Activated CD4-positive, alpha-beta T cell treated with anti-CD3 and anti-CD28 coated beads, Interleukin-10, Interleukin-2, amounts not matched to agents 100 ng/mL and 50 ng/mL, durations not matched to agents 16 hours and 8 hours (primary cell): ENCODE measurements at places on chromosomes 6 and 20.

- DNase-seq = no peak
Observed at GRCh38 chr6:118476551-118476950, 71.5 kb upstream of the PLN start.

DNA sequence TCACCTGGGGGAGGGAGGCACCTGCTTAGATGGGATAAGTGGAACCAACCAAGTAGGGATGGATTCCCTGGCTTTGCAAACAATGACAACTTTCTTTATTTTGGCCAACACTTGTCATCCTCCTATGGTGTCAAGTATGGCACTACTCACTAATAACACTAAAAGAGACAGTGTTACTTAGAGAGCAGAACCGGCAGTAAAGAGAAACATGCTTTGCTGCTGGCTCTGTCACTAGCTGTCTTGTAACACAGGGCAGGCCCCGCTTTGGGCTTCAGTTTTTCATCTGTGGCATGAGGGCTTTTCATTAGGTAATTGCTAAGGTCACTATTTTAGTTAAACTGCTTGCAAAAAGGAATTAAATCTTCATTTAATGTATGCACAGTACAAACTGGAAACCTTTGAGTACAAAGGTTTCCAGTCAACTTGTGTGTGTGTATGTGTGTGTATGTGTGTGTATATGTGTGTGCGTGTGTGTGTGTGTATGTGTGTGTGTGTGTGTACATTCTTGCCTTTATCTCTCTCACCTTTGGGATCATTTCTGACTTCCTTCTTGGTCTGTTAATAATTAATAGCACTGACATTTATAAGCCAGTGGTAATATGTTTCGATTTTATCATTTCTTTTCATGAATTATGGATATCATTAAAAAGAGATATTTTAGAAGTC, 64.7 kb downstream of the BTBD3 start:
- no peak for DNase-seq

DNA sequence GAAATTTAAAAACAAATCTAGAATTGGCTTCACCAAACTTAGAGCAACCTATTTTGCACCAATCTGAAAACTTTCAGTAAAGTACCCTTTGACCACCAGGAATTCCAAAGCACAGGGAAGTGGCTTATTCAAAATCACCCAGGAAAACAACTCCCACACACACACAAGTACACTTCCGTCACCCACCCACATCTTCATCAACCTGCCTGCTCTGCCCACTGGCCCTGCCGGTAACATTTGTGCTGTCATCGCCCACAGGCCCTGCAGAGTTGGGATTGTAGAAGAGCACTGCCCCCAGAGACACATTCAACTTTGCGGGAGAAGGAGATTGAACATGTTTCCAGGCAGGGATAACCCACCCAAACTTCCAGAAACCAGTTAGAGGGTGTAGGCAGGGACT, 19.3 kb upstream of the SCML4 start:
- DNase-seq = no peak

DNA sequence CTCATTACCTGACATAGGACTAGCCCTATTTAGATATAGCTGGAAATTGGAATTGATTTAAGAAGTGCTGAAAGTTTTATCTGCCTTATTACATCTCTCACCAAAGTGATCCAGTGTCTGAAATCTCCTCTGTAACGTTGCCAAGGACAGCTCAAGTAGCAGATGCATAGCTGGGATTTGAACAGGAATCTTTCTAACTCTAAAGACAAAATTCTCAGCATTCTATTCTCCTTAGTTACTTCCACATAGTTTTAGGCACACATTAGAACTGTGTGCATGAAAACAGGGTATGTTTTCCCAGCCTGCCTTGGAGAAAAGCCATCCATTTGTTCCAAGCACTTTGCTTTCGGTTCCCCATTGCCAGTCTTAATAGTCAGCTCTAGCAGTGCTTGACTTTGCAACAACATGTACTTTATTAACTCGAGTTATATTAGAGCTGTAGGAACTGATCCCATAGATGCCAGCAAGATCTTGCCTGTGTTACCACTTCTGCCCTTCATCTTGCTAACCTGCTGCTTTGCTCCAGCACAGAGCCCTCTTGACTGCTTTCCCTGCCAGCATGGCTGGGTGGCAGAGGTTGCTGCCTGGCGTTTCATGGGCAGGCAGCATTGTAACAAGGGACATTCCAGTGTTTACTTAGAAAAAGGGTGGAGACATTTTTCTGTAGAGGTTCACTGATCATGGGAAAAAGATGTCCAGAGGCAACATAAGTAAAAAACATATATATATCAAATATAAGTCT, 56.1 kb upstream of the STMND1 start:
- no peak for DNase-seq

- DNase-seq = no peak
Observed at GRCh38 chr6:150634176-150634963, 34.7 kb downstream of the PLEKHG1 start.

DNA sequence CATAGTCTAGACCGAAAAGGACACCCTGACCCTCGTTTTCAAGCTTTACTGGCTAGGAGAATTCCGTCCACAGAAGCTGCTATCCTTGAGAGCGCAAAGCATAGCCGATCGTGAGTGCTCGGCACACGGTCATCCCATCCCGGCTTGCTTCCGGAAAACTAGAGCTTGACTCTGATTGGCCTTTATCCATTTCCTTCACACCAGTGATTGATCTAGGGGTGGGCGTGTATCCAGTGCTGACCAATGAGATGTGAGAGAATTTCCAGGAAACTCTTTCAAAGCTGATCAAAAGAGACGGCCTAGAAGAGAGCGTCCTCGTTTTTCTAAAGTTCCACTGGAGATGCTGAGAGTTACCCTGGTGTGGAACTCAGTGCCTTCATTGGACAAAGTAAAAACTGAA, 41.0 kb upstream of the NFATC2 start:
- DNase-seq = no peak

DNA sequence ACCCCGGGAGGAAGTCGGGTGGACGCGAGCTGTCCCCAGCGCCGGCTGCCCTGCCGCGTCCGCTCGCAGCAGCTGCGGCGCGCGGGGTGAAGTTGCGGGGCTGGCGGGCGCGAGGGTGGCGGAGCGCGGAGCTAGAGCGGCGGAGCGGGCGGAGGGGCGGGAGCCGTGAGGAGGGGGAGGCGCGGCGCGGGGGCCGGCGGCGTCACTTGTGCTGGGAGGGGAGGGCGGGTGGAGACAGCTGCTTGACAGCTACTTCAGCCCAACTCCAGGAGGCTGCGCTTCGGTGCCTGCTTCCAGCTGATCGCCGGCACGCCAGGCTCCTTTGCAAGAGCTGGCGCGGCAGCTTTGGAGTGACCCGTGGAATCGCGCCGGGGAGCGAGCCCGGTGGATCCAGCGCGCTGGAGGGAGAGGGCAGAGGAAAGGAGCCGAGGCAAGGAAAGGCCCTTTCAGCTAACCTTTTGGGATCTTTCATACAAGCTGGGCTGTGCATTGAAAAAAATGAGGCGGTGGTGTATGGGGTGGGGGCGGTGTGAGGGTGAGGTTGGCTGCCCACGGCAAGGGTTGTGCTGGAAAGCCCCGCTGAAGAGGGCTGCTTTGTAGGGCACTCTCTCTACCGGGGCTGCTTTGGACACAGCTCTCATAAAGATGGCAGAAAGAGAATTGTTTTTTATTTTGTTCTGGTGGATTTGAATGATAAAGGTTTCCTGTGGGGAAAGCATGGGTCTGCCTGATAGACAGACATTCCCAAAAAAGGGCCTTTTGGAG, 24.6 kb downstream of the RIPOR2 start:
- DNase-seq = no peak

DNA sequence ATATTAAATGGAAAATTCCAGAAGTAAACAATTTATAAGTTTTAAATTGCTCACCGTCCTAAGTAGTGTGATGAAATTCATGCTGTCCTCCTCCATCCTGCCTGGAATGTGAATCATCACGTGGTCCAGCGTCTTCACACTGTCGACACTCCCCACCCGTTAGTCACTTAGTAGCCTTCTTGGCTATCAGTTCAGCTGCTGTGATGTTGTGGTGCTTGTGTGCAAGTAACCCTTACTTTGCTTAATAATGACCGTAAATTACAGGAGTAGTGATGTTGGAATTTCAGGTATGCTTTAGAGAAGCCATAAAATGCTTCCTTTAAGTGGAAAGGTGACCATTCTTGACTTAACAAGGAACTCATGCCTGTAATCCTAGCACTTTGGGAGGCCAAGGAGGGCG, 25.2 kb downstream of the RIOK1 start:
- DNase-seq = no peak

- DNase-seq = no peak
Observed at GRCh38 chr6:56798163-56798562, 155.5 kb upstream of the DST start.

- no peak for DNase-seq
Observed at GRCh38 chr6:14966906-14967711, 278.8 kb upstream of the JARID2 start.

- no peak for DNase-seq
Observed at GRCh38 chr6:44603044-44603686, 215.7 kb downstream of the CDC5L start.

DNA sequence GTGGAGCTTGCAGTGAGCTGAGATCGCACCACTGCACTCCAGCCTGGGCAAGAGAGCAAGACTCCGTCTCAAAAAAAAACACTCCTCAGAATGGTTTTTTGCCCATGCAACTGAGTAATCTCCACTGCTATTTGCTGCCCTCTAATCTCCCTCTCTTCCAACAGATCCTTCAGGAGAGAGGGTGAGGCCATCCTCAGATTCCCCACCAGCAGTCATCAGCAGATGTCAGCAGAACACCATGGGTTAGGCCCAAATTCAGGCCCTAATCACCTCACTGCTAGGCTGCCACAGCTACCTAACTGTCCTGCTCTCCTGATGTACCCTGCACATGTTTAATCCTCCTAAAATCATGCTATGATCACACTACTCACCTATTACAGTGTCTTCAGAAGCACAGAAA, 63.2 kb upstream of the BEND6 start:
- DNase-seq = peak; percentile 13

- DNase-seq = no peak
Observed at GRCh38 chr20:9093218-9093957, 24.5 kb downstream of the PLCB4 start.

GRCh38 chr6:166360243-166361076, 18.1 kb upstream of the SFT2D1 start:
- DNase-seq = no peak

DNA sequence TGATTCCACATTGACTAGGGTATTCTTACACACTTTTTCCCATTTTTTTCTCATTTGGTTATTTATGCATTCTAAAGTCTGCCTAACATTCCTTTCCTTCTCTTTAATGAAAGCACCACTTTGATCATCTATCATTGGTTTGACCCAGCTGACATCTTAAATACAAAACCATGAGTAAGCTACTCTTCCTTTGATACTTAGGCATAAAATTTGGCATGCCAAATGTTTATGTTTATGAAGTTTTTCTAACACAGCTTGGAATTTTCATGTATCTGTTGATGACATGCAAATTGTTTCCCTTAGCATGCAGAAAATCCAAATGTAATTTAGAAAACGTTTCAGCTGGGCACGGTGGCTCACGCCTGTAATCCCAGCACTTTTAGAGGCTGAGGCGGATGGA, 534.9 kb downstream of the QKI start:
- DNase-seq = no peak

DNA sequence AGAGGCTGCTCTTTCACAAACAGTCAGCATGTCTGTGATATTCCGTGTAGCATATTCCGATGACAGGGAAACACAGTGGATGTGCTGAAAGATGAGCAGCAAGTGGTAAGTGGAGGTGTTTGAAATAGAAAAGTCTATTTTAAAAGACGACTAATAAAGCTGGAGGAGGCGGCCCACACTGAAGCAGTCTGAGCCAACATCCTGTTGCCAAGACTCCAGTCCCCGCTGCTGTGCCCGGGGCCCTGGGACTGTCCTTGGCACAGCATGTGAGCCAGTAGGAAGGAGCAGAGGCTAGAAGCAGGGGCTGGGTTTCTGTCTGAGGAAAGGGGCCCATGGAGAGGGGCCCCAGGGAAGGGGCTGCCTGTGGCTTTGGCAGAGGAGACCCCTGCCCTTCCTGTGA, 351.5 kb upstream of the CHD6 start:
- no peak for DNase-seq

DNA sequence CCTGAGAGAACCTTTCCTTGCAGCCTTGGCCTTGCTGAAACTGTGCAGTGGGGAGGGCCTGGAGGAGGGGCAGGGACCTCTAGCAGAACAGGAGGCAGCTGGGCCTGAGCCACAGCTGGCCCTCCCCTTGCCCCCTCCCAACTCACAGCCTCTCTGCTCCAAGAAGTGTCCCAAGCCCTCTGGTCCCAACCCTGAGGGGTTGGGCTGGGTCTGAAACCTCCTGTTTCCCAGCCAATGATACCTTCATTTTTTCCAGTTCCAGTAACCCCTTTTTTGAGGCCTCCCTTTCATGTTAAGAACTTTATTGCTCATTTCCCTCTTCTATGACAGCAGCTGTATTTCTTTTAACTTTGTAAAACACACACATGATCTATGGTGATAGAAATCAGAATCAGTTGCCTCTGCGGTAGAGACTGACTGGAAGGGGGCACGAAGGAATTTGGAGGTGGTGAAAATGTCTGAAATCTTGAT, 17.9 kb upstream of the ARMC12 start:
- DNase-seq = peak; percentile 59

DNA sequence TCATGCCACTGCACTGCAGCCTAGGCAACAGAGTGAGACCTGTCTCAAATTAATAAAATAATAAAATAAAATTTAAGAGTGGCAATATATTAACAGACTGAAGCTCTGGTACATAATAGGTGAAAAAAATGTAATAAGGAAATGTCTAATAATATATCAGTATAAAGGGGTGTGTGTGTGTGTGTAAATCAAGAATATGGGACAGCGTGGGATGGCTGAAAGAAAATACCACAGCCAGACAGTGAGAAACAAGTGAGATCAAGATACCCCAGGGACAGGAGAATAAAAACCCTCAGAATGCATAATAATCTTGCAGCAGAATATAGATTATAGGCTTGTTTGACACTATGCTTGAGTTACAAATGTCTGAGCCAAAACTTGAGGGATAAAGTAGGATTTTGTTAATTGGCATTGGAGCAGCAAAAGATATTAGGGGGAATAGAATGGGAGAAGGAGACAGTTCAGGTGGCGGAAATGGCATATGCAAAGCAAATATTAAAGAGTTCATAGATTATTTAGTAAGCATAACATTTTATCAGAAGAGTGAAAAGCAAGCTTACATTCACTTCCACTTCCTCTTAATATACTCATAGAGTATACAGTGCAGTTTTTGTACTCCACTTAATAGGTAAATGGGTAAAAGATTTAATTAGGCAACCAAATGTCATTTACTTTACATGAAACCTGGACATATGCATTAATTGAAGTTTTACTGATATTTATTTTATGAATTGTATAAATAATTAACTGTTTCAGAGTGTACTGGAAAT, 398.5 kb upstream of the GJE1 start:
- DNase-seq = no peak

- peak; percentile 87 for DNase-seq
Observed at GRCh38 chr6:157068691-157069324, 254.5 kb downstream of the TMEM242 start.

DNA sequence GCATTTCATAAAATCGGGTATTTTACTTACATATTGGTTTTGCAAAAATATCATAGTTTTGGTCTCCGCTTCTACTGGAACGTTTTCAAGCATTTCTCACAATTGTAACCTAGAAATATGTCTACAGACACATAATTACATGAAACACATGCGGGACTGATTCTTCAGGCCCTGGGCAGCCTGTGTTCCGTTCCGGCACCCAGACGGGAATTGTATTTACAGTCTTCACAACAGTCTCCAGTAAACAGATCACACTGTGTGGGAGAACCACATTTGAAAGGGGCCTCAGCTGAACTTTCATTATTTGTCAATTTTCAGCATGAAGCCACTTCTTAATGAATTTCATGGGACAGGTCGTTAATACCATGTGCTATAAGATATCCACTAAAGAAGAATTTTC, 196.9 kb downstream of the DST start:
- DNase-seq = no peak

GRCh38 chr6:97630604-97631003, 347.6 kb upstream of the MMS22L start:
- no peak for DNase-seq
